ENCODE measurements at places on chromosomes 5 and 9.
A peak's percentile ranks its signal among the peaks of the same experiment; 100 is the strongest.

DNA sequence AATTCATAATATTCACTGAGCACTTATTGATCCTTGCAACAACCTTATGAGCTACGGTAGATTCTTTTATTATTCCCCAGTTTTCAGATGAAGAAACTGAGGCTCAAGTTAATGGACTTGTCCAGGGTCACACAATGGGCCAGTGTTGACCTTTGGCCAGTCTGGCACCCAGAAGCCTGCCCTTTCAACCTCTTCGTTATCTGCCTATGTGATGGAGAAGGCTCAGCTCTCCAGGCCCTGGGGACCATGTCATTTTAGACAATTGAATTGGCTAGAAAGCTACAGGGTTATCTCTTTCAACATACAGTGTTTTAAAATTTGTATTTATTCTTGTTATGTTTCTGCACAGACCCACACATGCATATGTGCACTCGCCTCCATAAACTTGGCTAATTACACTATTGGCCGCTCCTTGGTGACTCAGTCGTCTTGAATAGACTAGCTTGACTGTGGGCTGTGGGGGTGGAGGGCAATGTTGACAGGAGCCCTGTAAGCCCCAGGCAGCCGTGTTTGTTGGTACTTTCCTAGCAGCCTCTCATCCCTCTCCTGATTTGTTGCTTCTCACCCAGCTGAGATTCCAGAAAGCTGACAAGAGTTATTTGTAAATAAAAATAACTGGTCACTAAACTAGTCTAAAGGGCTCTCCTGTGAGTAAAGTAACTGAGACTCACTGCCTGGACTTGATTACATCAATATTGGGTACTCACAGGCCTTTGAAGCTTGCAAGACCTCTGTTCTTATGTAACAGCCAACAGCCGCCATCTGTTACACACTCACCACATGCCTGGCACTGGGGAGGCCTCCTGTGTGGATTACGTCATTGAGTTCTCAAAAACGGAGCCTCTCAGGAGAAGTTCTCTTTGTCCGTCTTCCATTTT lies 8.5 kb upstream of the ANGPTL2 start:
- DNase-seq, result no peak

- peak; percentile 72 for DNase-seq
These were observed at the start of gene PRR7 for GRCh38 chr5:177446200-177447065. Gene PRR7 (plus strand): TSS chr5:177446814. CDS start chr5:177455068, 8,254 bp downstream.

DNA sequence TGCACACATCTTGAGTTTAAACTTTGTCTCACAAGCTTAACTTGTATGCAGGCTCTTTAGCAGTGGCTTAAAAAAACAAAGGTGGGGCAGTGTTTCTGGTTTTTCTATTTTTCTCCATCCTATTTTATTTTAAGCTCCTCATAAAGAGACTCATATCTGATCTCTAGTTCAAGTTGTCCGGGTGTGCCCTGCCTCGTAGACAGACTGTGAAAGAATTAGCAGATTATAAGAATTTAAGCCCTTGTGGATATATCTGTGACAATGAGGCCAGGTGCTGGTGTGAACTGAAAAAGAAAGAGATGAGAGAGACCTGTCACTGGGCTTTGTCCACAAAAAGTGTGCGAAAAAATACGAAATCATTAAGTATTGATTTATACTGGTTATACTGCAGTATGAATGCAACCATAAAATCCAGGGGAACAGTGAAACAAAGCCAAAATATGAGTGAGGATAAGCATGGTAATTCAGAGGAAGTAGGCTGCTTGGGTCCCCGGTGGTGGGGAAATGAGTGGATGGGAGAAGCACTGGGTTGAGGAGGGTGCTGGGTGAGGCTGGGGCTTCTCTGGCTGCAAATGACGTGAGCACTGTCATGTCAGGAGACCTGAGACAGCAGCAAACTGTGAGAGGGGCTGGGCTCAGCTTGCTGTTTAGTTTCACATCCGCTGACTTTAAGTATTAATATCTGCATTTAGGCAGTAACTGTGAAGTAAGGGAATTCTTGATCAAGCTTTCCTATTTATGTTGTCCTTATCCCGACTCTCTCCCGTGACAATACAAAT lies 179.7 kb upstream of the ANKRD55 start:
- DNase-seq, result peak; percentile 9

- no peak for DNase-seq
These were observed 28.8 kb upstream of the TAL2 start for GRCh38 chr9:105633411-105633810.

GRCh38 chr9:91532325-91532724 lies 108.7 kb upstream of the NFIL3 start:
- no peak for DNase-seq

GRCh38 chr5:176180781-176181180 lies 57.4 kb upstream of the SIMC1 start:
- no peak for DNase-seq

All from CD4-positive, alpha-beta T cell treated with Interleukin-4 for 4 hours (primary cell).